ENCODE measurements at places on chromosomes 2 and 18.
A peak's percentile ranks its signal among the peaks of the same experiment; 100 is the strongest.

DNA sequence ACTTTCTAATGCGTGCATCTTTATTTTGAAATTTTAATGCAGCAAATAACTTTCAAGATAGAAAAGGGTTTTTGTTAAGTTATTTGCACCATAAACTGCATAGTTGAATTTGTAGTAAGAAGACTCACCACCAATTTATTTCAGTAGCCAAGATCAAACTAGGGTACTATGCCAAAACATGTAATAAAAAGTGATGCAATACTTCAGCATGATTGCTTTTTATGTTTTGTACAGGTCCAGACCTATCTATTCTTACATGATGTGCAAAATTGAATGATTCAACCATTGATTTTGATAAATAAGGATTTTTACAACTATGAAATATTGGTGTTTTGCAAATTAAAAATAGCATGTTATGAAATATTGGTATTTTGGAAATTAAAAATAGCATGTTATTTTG lies 26.7 kb downstream of the AGPS start:
- no peak for DNase-seq

DNA sequence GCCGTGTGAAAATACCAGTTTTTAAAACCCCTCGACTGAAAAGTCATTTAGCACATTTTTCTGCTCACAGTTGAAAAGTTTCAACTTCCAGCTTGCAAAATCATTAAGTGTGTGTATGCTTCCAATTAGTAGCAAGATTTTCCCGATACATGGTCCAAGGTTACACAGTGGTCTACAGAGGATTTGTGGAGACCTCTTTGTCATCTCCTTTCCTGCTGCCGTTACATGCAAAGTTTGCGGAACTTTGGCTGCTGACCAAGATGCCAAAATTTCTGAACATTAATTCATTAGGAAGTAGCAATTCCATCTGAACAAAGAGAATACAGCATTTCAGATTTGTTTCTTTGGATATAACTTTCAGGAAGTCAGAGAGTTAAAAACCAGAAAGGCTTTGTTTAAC lies 474.6 kb downstream of the PLCL1 start:
- DNase-seq: no peak

- no peak for DNase-seq
These were observed 11.7 kb upstream of the STK17B start for GRCh38 chr2:196183172-196183473.

DNA sequence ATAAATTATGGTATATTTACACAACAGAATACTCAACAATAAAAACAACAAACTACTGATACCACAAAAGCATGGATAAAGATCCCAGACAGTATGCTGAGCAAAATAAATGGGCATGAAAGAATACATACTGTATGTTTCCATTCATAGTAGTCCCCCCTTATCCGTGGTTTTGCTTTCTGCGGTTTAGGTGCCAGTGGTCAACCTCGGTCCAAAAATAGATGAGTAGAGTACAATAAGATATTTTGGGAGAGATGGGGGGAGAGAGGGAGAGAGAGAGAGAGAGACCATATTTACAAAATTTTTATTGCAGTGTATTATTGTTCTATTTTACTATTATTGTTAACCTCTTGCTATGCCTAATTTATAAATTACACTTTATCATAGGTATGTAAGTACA lies 21.0 kb upstream of the TGFA start:
- no peak for DNase-seq

GRCh38 chr18:58662118-58662517 lies 9.1 kb upstream of the MALT1 start:
- no peak for DNase-seq

DNA sequence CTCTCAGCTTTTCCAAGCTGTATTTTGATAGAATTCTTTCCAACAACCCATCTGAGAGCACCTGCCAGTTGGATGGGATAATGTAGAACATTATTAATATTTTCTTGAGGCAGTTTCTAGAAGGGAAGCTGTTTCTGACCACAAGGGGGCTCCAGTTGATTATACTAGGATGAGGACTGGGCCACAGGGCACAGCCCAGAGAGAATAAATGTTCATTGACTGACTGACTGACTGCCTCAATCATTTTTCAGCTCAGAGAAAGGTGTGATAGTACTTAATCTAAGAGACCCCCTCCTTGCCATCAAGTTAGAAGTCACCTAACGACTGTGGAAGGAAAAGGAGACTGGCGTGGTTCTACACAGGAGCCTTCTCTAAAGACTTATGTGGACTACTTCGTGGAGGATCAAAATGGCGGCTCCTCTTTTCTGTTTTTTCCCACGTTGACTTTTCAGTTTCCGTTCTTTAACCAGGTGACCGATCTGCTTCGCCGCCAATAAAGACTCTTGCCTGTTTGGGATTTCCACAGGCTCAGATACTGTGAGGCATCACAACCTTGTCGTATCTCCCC lies 31.9 kb upstream of the CREG2 start:
- peak; percentile 23 for DNase-seq

DNA sequence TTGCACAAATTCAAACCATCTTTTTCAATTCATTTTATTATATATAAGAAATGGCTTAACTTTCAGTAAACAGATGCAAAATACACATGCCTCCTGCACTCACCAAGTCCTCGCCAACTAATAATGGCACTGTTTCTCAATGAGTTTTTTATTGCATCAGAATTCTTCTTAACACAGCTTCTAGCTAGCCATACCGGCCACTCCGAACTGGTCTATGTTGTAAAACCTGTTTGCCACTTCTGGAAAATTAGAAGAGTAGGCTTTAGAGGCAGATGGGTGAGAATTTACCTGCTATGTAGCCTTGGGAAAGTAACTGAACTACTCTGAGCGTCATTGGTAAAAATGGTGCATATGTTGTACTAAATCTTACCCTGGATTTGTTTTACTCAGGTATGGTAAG lies 100.6 kb upstream of the LHCGR start:
- DNase-seq: no peak

GRCh38 chr2:72010647-72011369 lies 136.9 kb downstream of the CYP26B1 start:
- no peak for DNase-seq

DNA sequence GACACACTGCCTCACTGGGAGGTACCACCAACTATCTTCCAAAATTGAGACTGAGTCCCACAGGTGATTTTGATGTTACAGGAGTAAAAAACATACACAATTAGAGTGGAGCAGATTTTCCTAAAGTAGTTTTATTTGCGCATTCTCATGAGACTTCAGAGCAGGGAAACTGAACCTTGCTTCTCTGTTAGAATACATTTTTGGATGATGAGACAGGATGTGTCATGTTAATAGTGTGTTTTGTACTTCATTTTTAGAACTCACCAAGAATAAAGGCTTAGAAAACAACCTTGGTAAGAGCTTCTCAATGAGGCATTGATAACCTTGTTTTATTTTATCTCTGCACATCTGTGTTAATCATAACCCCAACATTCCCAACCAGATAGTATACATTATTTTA lies 310.2 kb upstream of the GALNT5 start:
- no peak for DNase-seq

DNA sequence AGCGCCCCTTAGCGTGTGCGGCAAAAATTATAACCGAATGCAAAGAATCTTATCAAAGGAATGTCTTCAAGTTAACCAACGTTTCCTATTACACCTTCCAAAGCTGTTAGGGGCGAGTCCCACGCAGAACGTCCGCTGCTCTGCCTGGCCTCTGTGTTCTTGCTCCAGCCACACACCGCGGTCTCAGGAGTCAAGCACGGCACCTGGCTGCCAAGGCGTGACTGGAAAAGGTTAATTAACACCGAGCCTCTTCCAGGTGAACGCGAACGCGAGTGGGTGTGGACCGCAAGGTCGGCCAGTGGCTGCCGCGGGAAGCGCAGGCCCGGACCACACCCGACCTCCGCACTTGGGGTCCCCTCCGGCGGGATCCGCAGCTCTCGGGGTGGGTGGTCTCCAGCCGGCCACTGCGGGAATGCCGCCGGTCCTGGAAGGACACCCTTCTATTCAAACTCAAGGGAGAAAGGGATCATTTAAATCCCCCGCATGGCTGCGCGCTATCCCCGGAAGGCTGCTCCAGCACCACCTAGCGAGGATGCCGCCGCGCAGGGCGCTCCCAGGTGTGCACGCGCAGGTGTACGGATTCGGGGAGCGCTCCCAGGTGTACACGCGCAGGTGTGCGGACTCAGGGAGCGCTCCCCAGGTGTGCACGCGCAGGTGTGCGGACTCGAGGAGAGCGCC lies 830 bp downstream of the CYB5A start:
- no peak for DNase-seq

GRCh38 chr2:150618245-150618895 lies 130.9 kb upstream of the RND3 start:
- DNase-seq: no peak

GRCh38 chr2:10326707-10327594 lies 24.2 kb downstream of the HPCAL1 start:
- no peak for DNase-seq

DNA sequence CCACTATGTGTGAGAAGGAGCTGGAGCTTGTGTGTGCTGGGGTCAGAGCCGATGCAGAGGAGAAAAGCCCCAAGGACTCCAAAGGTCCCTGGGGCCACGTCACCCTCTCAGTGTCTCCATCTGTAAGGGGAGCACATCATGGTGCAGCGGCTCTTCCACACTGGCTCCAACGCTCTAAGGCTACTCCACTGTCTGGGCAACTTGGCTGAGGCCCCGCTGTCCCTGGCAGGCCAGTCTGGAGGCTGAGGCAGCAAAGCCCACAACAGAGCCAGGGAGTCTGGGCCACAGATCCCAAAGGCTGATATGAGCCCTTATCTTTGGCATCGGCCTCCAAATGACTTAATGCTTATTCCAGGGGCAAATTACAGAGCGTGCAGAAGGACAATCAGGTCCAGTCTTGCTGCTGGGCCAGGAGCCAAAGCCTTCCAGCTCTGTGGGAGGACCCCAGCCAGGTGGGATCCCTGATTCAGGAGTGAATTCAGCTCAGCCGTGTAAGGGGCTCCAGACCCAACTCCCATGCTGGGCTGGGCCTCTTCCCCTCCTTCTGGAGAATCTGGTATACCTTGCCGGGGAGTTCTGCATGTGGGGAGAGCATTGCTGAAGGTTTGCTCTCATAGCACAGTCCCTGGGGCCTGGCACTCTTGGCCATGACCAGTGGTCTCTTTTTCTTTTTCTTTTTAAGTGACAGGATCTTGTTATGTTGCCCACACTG lies 1.8 kb upstream of the DUSP2 start:
- DNase-seq: no peak

- no peak for DNase-seq
These were observed 226.1 kb downstream of the DSEL start for GRCh38 chr18:67290421-67290820.

- DNase-seq: no peak
These were observed 66.7 kb downstream of the MBD2 start for GRCh38 chr18:54157646-54158385.

GRCh38 chr2:218722419-218722818 lies 11.8 kb downstream of the TTLL4 start:
- DNase-seq: no peak

- DNase-seq: no peak
These were observed 9.9 kb downstream of the CNTNAP5 start for GRCh38 chr2:124035001-124035400.
